ENCODE measurements at places on chromosomes 6 and 20.

GRCh38 chr20:8215361-8215781 lies 83.3 kb downstream of the PLCB1 start:
- DNase-seq, result no peak

GRCh38 chr6:159989492-159990480 lies 20.9 kb downstream of the IGF2R start:
- DNase-seq, result no peak

DNA sequence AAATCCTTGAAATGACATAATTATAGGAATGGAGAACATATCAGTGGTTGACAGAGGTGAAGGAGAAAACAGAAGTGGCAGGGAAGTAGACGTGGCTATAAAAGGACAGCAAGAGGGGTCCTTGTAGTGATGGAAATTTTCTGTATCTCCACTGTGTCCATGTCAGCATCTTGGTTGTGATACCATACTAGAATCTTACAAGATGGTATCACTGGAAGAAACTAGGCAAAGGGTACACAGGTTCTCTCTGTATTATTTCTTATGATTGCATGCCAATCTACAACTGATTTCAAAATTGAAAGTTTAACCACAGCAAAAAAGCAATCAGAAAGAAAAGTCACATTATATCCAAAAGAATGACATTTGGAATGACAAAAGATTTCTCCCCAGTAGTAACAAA lies 16.4 kb upstream of the ZC3H12D start:
- DNase-seq, result no peak

DNA sequence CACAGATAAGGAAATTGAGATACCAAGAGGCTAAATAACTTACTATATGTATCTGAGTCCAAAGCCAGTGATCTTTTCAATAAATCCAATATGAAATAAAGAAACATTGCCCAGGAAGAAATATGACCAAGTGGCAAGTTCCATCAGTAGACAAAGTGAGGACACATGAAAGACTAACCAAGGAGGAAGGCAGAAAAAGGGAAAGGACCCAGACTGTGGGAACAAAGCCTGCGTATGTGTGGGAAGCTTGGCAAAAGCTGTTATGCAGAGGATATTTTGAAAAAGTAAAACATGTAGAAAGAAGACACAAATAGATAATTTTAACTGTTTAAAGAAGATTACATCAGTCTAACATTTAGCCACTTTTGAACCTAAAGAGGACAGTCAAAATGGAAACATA lies 264.4 kb upstream of the PRDM1 start:
- no peak for DNase-seq

DNA sequence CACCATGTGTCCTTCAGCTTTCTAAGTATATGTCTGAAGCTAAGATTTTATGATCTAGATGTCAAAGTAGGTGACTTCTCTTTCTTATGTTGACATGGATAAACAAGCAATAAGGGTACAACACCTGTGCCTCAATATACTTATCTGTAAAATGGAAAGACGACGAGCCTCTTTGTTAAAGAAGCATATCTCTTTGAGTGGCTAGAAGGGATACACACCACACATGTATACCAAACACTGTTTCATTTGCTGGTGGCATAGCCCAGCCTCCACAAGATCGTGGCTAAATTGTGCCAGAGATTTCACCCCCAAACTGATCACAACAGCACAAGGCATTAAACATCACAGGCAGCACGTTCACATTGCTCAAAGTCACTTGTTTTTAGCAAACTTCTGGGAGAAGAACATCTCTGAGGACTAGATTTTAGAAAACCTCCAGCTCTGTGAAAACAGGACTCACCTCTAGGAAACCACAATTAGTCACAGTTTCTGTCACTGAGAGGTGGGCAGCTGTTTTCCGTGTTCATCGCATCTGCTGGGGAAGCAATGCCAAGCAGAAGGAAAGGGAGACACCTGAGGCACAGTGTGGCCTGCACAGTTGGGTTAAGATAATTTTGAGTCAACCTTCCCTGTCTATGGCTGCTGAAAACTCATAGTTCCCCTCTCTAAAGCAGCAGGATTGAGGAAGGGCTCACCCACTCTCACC lies 263.0 kb upstream of the PLCB4 start:
- no peak for DNase-seq

- DNase-seq, result no peak
Observed at GRCh38 chr6:135789375-135790050, 62.0 kb upstream of the PDE7B start.

- DNase-seq, result peak; percentile 15
Observed at GRCh38 chr20:45833030-45833882, at the start of gene SNX21. Gene SNX21 (plus strand): TSS chr20:45833799. CDS start chr20:45833920, 121 bp downstream.

- no peak for DNase-seq
Observed at GRCh38 chr20:18011482-18011881, 42.7 kb downstream of the MGME1 start.

DNA sequence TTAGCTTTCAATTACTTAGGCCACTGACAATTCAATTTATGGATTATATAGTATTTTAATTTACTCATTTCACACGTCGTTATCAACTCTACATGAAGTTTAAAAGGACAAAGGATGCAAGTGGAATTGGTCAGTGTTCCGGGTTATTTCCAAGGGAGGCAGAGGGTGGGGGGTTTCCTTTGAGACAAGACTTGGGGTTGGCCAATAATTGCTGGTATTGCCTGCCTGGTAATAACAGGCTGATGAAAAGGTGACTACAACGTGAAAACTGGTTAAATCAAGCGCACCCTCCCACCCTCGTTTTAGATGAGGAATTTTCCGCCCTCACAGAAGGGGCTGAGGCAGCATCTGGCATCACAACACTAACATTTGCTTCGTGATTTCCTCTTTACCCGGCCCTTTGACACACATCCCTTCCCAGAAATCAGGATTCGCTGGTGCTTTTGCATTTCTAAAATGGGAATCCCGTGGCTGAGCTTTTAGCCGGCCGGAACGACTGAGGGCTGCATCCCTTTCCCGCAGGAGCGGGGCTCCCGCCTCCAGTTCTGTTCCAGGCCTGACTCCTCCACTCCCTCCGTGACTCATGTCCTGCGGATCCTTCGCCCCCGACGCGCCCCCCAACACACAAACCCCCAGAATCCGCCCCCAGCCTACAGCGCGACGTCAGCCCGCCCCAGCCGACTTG lies 999 bp upstream of the PIM1 start:
- DNase-seq, result no peak

- DNase-seq, result no peak
Observed at GRCh38 chr6:12601881-12602280, 114.7 kb upstream of the PHACTR1 start.

GRCh38 chr20:57650266-57650665 lies 30.0 kb upstream of the ZBP1 start:
- no peak for DNase-seq

- peak; percentile 5 for DNase-seq
Observed at GRCh38 chr20:63782051-63782471, 42.5 kb downstream of the SLC2A4RG start.

GRCh38 chr6:86856937-86857563 lies 80.3 kb upstream of the HTR1E start:
- DNase-seq, result no peak

- DNase-seq, result no peak
Observed at GRCh38 chr20:34312024-34312460, 8.9 kb upstream of the AHCY start.

- no peak for DNase-seq
Observed at GRCh38 chr6:151136141-151136755, 103.5 kb upstream of the AKAP12 start.

DNA sequence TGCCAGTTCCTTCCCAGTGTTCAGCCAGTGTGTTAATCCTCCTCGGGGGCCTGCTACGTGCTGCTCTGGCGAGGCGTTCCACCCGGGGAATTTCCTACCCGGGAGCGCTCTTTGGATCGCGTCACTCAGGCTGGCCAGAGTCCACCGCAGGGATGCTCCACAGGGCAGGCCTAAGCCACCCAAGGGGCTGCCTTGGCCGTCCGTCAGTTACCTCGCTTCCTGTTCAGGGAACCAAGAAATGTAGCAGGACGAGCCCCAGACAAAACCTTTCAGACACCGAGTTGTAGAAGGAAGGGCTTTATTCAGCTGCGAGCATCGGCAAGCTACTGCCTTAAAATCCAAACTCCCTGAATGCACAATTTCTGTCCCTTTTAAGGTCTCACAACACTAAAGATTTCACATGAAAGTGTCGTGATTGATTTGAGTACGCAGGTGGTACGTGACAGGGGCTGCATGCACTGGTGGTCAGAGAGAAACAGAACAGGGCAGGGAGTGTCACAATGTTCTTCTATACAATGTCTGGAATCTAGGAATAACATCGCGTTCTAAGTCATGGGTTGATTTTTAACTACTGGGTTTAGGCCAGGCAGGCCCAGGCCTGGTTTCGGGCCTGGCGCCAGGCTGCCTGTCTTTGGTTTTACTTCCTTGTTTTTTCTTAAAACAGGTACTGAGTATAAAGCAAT lies 15.7 kb upstream of the POU5F1 start:
- DNase-seq, result no peak

DNA sequence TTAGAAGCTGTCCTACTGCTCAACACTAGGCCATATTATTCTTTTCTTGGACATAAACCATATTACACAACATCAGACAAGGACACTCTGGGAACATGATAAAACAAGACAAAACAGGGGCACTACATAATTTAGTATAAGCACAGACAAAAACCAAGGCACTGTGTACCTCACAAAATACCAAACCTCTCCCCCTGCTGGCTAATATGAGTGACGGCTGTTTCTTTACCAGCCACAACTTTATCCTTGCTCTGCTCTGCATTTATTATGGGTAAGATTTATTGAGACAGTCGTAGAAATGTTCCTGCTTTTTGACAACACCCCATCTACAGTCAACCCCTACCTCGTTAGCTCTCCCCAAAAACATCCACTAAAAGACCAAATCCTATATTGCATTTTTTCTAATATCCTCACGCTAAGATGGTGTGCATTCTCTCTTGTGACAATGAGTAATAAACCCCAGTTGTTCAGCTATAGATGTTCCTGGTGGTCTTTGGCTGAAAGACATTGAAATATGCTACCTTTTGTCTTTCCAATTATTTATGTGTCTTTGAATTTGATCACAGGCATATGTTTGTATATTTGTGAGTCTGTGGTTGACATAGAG lies 23.8 kb upstream of the POLR1H start:
- no peak for DNase-seq

- DNase-seq, result no peak
Observed at GRCh38 chr20:59405226-59406200, 105.1 kb downstream of the EDN3 start.

- DNase-seq, result peak; percentile 51
Observed at GRCh38 chr6:39309942-39310531, 4.2 kb downstream of the KCNK17 start.

DNA sequence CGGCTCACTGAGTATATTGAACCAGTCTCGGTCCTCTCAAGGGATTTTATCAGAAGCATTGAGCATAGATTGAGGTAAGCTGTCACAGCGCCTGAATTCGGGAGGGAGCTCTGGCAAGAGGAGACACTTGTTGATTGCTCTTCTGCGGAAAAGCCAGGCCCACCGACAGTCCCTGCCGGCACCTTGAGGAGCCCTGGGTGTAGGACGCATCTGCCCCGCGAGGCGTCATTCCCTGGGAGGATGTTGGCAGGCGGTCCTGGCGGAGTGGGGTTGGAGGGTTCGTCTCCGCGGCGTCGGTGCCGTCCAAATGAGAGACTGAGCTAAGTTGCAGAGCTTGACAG lies 843 bp downstream of the FBXO9 start:
- peak; percentile 25 for DNase-seq

DNA sequence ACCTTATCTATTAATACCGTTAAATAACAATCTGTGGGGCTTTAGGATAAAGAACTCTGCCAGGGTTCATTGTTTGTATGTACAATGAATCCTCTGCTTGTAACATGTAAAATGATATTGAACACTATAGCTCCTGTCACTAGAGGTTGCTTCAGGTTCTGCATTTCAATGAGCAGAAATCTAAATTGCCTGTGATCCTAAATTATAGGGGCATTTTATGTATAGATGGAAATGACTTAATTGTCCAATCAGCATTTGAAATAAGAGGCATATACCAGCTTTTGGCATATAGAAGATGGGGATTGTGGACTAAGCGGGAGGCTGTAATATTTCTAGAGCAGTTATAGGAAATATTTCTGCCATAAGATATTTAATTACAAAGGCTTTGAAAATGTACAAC lies 2.0 kb downstream of the NCOA3 start:
- no peak for DNase-seq

DNA sequence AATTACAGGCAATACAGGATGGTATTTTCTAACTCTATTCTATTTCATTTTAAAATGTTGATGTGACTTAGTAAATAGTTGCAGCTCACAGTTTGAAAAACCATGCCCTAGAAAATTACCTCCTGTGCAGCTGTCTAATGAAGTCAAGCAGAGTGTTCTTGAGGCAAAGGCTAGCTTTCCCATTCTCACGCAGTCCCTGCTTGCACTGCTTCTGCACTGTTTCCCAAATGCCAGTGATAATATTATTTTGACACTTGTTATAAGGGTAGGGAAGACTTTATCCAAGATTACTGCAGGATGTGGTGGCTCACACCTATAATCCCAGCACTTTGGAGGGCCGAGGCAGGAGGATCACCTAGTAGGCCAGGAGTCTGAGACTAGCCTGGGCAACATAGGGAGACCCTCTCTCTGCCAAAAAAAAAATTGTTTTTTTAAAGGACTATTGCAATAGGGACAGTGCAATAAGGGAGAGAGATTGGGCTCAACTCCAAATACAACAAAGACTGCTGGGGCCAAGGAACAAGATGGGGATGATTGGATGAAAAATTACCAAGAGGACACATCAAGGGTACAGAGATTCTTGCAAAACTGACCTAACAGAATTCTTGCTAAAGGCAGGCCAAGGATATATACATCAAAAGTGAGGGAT lies 196.1 kb downstream of the LY86 start:
- no peak for DNase-seq

- no peak for DNase-seq
Observed at GRCh38 chr6:130765181-130765727, 62.0 kb upstream of the SMLR1 start.

- DNase-seq, result peak; percentile 39
Observed at GRCh38 chr20:17969278-17969883, 563 bp downstream of the MGME1 start.

- DNase-seq, result no peak
Observed at GRCh38 chr6:158531566-158531965, 28.3 kb upstream of the TMEM181 start.

- no peak for DNase-seq
Observed at GRCh38 chr20:32485770-32486478, 99.2 kb downstream of the NOL4L start.

- no peak for DNase-seq
Observed at GRCh38 chr6:54018722-54019121, 92.5 kb upstream of the MLIP start.

GRCh38 chr6:1271071-1271763 lies 40.7 kb upstream of the FOXQ1 start:
- no peak for DNase-seq

- DNase-seq, result no peak
Observed at GRCh38 chr6:138421608-138422007, 17.6 kb downstream of the HEBP2 start.

Data from stimulated activated CD4-positive, alpha-beta T cell treated with anti-CD3 and anti-CD28 coated beads, Interleukin-12 subunit alpha, Interleukin-12 subunit beta, amount 100 ng/mL, for 4 hours (primary cell).